ENCODE measurements at places on chromosomes 6 and 20. TPM values are rescaled to one million over a fixed set of nuclear protein-coding genes. Genes with fewer than 3 reads are reported as not detected.

The ESR1 gene
- 0.38 TPM for total RNA-seq

DNA sequence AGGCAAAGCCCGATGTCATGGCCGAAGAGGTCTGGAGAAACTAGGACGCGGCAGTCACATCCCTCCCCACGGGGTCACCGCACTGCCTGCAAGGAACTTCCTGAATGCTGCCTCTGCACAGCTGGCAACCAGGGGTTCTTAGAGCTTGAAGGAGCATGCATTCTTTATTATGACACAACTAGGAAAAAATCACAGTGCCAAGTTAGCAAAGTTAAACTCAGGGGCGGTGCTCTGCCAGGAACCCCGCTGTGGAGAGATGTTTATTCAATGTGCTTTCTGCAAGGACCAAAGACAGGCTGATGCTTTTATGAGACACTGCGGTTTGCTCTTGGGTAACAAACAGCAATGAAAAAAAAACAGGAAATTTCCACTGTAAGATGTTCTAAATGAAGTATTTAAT lies 287.3 kb upstream of the FOXQ1 start:
- H3K27me3 ChIP-seq = peaks cover 6% of the 10 kb centered on the region
- no peaks in the 10 kb centered on the region for H3K4me1 ChIP-seq
- H3K36me3 ChIP-seq = no peaks in the 10 kb centered on the region
- DNase-seq = no peak
- H3K27ac ChIP-seq = no peak overlapping the region

GRCh38 chr6:161561908-161562307 lies 288.0 kb upstream of the AGPAT4 start:
- H3K4me1 ChIP-seq = no peaks in the 10 kb centered on the region
- no peak overlapping the region for H3K27ac ChIP-seq
- no peaks in the 10 kb centered on the region for H3K27me3 ChIP-seq
- no peak for DNase-seq
- H3K36me3 ChIP-seq = no peaks in the 10 kb centered on the region
- no peak overlapping the region for H3K4me3 ChIP-seq

DNA sequence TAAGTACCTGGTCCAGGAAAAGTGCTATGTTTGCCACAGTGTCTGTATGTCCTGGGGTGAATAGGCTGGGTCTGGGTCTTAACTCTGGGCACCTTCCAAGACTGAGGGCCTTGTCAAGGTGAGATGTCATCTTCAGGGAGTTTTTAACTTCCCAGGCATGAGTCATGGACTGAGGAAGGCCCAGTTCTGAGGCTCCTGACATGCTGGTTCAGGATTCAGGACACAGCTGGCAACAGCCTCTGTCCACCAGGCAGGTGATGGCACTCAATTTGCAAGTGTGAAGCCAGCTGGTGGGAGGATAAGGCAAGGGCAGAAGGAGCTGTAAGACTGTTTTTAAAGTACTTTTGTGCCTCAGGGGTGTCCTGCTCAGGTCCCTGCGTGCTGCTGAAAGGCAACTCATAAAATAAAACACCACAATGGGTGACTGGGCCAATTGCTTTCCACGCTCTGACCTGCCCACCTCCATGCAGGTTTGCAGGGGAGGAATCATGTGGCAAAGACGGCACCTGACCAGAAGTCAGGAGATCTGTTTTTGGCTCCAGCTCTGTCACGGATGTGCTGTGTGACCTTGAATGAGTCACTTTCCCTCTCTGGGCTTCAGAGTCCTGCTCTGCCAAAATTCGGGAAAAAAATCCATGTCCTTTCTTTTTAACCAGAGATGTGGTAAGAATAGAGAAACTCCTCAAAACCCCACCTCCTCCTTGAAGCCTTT lies 4.9 kb upstream of the PACSIN1 start:
- no peak for DNase-seq
- peaks cover 5% of the 10 kb centered on the region for H3K4me1 ChIP-seq
- peaks cover 10% of the 10 kb centered on the region for H3K27me3 ChIP-seq
- H3K36me3 ChIP-seq = no peaks in the 10 kb centered on the region
- no peak overlapping the region for H3K4me3 ChIP-seq

GRCh38 chr6:51342393-51342792 lies 523.7 kb downstream of the TFAP2B start:
- H3K4me1 ChIP-seq = no peaks in the 10 kb centered on the region
- no peak overlapping the region for H3K27ac ChIP-seq
- H3K4me3 ChIP-seq = no peak overlapping the region
- H3K27me3 ChIP-seq = no peaks in the 10 kb centered on the region

DNA sequence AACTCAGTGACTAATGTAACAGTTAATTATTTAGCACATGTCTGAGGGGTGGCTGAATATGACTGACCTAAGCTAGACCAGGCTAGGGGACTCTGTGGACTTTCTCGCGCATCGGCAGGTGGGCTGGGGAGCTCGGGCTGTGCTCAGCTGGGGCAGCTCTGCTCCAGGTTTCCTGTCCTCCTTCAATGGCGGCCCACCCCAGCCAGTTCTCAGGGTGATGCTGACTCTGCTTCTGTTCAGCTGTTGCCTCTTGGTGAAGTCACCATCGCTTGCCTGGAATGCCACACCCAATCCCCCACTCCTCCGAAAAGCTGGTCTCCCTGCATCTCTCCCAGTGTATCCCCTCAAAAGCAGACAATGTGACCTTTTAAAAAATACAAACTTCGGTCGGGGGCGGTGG lies 20.0 kb downstream of the PPP1R3G start:
- no peak overlapping the region for H3K27ac ChIP-seq
- H3K27me3 ChIP-seq = no peaks in the 10 kb centered on the region
- no peak for DNase-seq
- H3K4me3 ChIP-seq = no peak overlapping the region
- no peaks in the 10 kb centered on the region for H3K4me1 ChIP-seq

GRCh38 chr6:43454290-43454695 lies 1.1 kb downstream of the DLK2 start:
- peak overlapping the region; percentile 71 for H3K4me3 ChIP-seq
- DNase-seq = peak; percentile 81
- peaks cover 11% of the 10 kb centered on the region for H3K4me1 ChIP-seq

- peaks cover 54% of the 10 kb centered on the region for H3K36me3 ChIP-seq
- no peaks in the 10 kb centered on the region for H3K27me3 ChIP-seq
- no peak for DNase-seq
- H3K4me1 ChIP-seq = no peaks in the 10 kb centered on the region
- no peak overlapping the region for H3K27ac ChIP-seq
- H3K4me3 ChIP-seq = no peak overlapping the region
Observed at GRCh38 chr20:58675641-58676040, 17.0 kb upstream of the NPEPL1 start.

- H3K4me1 ChIP-seq = peaks cover 3% of the 10 kb centered on the region
- no peak overlapping the region for H3K27ac ChIP-seq
- no peak overlapping the region for H3K4me3 ChIP-seq
- no peaks in the 10 kb centered on the region for H3K36me3 ChIP-seq
- no peak for DNase-seq
Observed at GRCh38 chr6:108492131-108492766, 68.5 kb upstream of the FOXO3 start.
